ENCODE measurements at places on chromosomes 16 and 17.

- DNase-seq: no peak
These were observed 50.1 kb upstream of the IRX3 start for GRCh38 chr16:54336631-54337204.

DNA sequence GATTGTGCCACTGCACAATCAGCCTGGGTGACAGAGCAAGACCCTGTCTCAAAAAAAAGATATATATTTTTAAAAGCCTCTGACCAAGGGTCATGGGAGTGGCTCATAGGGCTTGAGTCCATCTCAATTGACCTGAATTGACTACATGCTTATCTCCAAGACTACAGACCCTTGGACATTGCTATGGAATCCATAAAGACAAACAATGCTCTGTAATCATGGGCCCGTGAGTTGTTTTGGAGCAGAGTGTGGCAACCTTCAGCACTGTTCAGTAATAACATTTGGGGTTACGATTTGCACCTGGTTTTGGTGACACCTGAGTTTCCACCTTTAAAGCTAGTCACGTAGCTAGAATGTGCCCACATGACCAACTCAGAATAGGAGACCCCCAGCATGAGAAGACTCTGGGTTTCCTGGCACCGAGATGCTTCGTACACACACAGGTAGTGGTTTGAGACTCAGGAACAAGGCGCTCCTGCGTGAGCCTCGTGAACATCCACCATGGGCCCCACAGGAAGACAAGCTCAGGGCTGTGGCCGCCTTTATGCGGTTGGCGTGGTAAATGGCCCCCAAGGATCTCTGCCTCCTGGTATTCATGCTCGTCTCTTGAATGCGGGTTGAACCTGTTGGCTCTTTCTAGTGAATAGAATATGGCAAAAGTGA lies 66.6 kb upstream of the RPH3AL start:
- DNase-seq: no peak

- DNase-seq: no peak
These were observed 15.9 kb downstream of the GRB7 start for GRCh38 chr17:39753514-39754160.

GRCh38 chr16:21634216-21634615 lies 18.2 kb downstream of the IGSF6 start:
- no peak for DNase-seq

DNA sequence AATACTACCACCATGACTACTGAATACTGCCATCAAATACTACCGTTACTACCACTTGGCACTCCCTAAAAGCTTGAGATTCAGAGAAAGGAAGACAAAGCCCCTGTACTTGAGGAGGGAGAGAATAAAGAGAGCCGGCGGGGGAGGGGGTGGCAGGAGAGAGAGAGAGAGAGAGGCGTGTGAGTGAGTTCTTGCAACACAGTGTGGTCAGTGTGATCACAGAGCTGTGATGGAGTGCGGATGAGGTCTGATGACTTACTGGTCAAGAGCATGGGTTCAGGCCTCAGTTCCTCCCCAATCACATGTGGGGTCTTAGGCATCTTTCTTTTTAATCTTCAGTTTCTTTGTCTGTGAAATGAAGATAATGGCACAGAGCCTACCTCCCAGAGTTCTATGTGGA lies 19.2 kb downstream of the PRKCB start:
- DNase-seq: no peak

- DNase-seq: no peak
These were observed 218.0 kb downstream of the SEC14L1 start for GRCh38 chr17:77358801-77359200.

GRCh38 chr16:65098916-65099315 lies 22.9 kb downstream of the CDH11 start:
- no peak for DNase-seq

GRCh38 chr17:1919201-1919600 lies 89.4 kb downstream of the RPA1 start:
- DNase-seq: no peak

DNA sequence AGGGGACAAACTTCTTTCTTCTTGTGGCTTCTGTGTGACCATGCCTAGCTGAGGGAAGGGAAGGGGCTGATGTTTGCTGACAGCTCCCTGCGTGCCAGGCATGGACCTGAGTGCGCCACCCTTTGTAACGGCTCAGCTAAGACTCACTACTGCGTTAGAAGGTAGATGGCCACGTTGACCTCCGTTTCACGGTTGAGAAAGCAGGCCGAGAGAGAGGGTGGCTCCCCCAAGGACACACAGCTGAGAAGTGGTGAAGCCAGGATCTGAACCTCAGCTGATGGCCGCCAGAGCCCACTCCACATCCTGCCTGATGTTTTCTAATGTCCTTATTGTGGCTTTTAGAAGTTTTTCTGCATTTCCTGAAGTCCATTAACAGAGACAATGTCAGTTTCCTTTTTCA lies 45.1 kb downstream of the RGS9 start:
- no peak for DNase-seq

- no peak for DNase-seq
These were observed 37.8 kb downstream of the MSI2 start for GRCh38 chr17:57294101-57294500.

- peak; percentile 37 for DNase-seq
These were observed 6.9 kb downstream of the IGFBP4 start for GRCh38 chr17:40450175-40450574.

DNA sequence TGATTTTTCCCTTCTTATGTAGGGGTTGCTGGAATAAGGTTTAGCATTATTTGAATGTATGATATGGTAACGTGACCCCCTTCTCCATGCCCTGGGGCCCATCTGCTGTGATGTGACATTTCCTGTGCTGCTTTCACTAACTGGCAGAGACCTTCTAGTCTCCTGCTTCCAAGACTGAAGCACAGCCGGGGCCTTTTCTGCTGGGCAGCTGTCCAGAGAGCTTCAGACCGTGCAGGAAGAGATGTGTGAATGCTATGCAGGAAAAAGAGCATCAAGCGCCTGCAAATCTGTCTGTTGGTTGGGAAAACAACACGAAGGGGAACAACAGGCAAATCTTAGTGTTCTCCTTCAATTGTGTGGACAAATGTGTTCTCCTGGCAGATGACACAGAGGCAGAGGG lies 128.5 kb downstream of the SPACA3 start:
- DNase-seq: peak; percentile 90

DNA sequence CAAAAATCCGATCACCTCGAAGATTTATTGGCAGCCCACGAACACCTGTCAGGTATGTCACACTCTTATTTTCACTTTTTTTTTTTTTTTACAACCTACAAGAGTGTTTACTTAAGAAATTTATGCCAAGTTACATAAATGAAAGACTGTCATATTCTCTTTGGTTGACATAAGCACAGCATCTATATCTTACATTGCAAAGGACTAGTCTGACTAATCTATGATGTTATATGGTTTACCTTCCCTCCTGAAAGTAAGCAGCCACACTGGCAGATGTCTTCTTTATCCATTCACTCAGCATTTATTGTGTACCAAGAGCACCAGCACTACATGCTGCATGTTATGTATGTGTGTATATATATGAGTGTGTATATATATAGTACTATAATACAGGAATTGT lies 156.3 kb downstream of the CDRT15L2 start:
- no peak for DNase-seq

DNA sequence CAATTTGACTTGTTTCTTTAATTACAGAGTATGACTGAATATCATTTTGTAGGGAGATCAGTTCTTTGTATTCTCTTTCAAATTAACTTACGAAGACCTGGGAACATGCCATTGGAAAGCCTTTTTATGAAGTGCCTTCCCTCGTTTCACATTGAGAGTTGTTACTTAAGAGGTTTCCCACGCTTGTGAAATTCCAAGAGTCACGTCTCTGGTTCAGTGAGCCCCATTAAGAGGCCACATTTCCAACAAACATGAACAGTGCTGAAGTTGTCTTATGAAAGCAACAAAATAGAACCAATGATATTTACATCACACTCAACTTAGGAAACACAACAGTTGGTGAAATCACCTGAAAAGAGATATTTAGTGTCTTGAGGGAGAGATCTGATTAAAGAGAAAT lies 334.1 kb downstream of the TOX3 start:
- DNase-seq: no peak
